Activated CD8-positive, alpha-beta memory T cell treated with anti-CD3 and anti-CD28 coated beads for 1 hour (primary cell): ENCODE measurements at places on chromosomes 7 and 10.
A peak's percentile ranks its signal among the peaks of the same experiment; 100 is the strongest.

DNA sequence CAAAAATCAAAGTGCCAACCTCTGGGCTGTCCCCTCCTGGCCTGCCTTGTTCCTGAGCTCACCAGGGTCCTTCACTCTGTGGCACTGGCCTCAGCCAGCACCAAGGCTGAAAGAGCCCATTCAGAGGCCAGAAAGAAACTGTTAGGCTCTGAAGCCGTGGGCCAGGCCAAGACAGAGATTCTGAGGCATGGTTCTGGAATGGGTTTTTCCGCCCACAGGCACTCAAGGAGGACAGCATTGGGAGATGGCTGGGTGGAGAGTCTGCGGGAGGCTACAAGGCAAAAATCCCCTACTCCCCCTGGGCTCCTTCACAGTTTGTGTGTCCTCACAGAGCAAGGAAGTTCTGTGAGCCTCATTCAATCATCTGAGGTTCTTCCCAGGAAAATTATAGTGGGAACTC lies 31.7 kb downstream of the GRIFIN start:
- no peak for DNase-seq

GRCh38 chr10:75197906-75198305 lies 12.7 kb upstream of the VDAC2 start:
- no peak for DNase-seq

- no peak for DNase-seq
These were observed 20.7 kb downstream of the LRRC4 start for GRCh38 chr7:128010391-128011127.

- DNase-seq = no peak
These were observed 376.0 kb downstream of the CTNNA3 start for GRCh38 chr10:67319976-67320375.

- DNase-seq = no peak
These were observed 27.0 kb downstream of the PPP1R3A start for GRCh38 chr7:113891828-113892227.

DNA sequence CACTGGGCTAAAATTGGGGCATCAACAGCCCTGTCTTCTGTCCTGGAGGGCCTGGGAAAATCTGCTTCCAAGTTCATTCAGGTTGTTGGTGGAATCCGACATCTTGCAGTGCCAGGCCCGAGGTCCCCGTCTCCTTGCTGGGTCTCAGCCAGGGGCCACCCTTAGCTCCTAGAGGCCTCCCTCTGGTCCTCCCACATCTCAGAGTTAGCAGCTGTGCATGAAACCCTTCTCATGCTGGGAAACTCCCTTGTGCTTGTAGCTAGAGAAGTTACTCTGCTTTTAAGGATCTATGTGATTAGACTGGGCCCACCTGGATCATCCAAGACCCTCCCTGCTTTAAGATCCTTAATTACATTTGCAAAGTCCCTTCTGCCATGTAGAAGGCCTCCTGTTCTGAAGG lies 15.3 kb downstream of the HIP1 start:
- no peak for DNase-seq

- no peak for DNase-seq
These were observed 29.2 kb upstream of the NPFFR1 start for GRCh38 chr10:70312972-70313371.

GRCh38 chr10:94858005-94858404 lies 80.5 kb upstream of the CYP2C9 start:
- DNase-seq = no peak

- no peak for DNase-seq
These were observed 165.7 kb downstream of the SEMA3D start for GRCh38 chr7:85021101-85021704.

- DNase-seq = no peak
These were observed 87.4 kb upstream of the PIP4K2A start for GRCh38 chr10:22801785-22802184.

DNA sequence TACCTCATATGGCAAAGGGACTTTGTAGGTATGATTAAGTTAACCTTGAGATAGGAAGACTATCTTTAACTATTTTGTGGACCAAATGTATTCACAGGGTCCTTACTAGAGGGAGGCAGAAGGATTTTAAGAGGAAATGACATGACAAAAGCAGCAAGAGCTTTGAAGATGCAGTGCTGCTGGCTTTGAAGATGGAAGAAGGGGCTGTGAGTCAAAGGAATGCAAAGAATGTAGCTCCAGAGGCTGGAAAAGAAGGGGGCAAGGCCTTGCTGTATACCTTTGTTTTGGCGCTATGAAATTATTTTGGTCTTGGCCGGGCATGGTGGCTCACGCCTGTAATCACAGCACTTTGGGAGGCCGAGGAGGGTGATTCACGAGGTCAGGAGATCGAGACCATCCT lies 3.2 kb upstream of the NRBF2 start:
- DNase-seq = no peak

GRCh38 chr7:492714-493065 lies 27.0 kb downstream of the PDGFA start:
- DNase-seq = no peak

- DNase-seq = no peak
These were observed 111.7 kb downstream of the GPR26 start for GRCh38 chr10:123777881-123778280.

- DNase-seq = no peak
These were observed 55.6 kb downstream of the NRF1 start for GRCh38 chr7:129667116-129667515.

- DNase-seq = no peak
These were observed 1.7 kb downstream of the RAMP3 start for GRCh38 chr7:45159296-45159695.

DNA sequence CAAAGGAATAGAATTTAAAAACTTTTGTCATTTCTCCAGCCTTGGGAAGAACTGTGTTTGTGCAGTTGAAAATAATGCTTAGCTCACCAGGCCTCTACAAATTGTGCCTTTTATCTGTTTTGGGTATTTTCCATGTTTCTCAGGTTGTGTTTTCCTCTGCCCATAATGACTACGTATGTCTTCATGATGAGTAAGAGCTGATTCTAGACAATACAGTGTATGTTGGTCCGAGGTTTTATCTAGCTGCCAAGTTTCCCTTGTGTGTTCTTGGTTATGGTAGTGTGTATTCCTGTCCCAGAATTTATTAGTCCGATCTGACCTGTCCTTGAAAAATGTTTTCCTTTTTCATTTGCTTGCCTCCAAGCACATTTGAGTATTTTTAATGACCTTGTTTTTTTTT lies 83.7 kb upstream of the GLCCI1 start:
- DNase-seq = no peak

DNA sequence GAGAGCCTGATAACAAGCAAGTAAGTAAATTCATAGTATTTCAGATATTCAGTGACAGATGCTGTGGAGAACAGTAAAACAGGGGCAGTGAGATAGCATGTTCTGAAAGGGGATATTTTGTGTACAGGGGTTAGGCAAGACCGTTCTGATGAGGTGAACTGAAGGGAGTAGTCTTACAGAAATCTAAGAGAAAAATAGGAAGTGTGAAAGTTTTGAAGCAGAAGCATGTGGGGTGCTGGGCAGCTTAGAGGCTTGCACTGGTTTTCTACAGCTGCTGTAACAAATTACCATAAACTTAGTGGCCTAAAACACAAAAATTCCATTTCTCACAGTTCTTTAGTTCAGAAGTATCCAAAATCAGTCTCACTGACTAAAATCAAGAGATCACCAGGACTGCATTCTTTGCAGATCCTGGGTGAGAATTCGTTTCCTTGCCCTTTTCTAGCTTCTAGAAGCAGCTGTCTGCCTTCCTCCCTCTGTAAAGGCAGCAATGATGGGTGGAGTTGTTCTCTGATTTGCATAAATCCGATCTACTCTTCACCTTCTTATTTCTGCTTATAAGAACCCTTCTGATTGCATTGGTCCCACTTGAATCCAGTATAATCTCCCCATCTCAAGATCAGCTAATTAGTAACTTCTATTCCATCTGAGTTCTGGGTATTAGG lies 7.5 kb upstream of the KLF14 start:
- DNase-seq = no peak

DNA sequence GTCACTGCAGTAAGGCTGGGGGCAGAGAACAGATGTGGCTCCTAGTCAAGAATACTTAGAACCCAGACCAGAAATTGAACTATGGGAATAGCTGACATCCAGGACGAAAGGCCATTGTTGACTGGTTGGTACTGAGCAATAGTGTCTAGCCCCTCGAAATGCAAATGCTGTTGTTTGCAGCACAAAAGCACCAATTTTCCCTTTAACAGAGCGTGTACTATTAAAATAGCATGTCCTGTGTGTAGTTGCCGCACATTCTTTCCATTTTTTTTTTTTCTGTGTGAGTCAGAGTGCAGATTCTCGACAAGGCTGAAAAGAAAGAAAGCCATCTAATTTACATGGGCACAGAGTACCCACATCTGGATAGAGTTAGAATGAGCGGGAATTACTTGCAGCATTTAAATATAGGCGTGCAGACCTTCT lies 302.4 kb downstream of the PTEN start:
- no peak for DNase-seq

DNA sequence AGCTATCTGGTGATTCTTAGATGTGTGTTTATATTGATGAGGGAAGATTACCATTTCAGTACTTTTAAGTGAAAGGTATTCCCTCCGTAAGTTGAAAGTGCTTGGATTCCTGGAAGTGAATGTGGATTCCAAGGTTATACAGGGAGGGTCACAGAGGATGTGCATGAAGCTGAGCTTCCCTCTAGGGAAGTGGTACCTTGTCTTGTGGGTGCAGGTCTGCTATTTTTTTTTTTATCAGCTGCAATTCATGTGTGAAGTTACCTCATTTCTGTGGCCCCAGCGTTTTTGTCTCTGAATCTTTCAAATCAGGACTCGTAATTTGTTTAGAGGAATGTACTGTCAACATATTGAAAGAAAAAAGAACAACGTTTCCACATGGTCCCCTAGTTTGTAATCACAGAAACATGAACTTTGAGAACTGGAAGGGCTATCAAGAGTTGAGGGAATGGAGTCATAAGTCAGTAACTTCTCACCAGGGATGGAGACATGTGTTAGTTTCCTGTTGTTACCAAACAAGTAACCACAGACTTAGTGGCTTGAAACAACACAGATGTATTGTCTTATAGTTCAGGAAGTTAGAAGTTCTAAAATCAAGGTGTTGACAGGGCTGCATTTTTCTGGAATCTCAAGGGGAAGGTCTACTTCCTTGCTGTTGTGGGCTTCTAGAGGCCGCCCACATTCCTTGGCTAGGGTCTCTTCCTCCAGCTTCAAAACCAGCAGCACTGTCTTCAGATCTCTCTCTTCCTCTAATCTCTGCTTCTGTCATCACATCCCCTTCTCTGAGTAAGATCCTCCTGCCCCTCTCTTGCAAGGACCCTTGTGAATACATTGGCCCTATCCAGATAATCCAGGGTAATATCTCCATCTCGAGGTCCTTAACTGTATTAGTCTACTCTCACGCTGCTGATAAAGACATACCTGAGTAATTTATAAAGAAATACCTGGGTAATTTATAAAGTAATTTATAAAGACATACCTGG lies 64.4 kb downstream of the RAB18 start:
- DNase-seq = no peak

GRCh38 chr7:4830176-4830575 lies 31.7 kb downstream of the PAPOLB start:
- DNase-seq = peak; percentile 22

- no peak for DNase-seq
These were observed 32.4 kb downstream of the WAPL start for GRCh38 chr10:86489071-86489810.

DNA sequence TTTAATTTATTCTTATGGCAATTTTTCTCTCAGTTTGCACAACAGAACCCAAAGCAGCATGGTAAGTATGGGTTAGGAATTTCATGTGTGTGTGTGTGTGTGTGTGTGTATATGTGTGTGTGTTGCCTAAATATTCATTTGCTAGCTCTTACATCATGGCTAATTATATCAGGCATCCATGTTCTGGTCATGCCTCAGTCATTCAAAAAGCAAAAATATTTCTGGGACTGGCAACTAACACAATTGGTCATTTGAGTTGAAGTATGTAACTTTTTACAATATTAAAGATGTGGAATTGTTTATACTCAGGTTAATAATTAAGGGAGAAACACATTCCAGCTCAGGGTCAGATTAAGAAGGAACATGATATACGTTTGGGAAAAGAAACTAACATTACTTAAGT lies 67.6 kb upstream of the PHYHIPL start:
- no peak for DNase-seq

GRCh38 chr10:48501226-48501625 lies 103.6 kb downstream of the ARHGAP22 start:
- DNase-seq = no peak

DNA sequence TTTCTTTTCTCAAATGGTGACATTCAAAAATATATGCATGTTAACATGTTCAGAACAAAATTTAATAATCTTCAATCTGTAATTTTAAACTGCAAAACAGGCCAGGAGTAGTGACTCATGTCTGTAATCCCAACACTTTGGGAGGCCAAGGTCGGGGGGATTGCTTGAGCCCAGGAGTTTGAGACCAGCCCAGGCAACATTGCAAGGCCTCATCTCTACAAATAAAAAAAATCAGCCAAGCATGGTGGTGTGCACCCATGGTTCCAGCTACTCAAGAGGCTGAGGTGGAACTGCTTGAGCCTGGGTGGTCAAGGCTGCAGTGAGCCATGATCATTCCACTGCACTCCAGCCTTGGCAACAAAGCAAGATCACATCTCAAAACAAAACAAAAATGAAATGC lies 394.3 kb downstream of the PARD3 start:
- no peak for DNase-seq

GRCh38 chr10:6333086-6333485 lies 130.4 kb downstream of the PFKFB3 start:
- no peak for DNase-seq

DNA sequence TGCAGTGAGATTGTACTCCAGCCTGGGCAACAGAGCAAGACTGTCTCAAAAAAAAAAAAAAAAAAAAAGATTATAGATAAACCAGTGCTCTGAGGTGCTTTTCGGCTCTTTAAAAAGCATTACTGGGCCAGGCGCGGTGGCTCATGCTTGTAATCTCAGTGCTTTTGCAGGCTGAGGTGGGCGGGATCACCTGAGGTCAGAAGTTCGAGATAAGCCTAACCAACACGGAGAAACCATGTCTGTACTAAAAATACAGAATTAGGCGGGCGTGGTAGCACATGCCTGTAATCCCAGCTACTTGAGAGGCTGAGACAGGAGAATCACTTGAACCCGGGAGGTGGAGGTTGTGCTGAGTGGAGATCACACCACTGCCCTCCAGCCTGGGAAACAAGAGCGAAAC lies 6.6 kb upstream of the HNRNPF start:
- no peak for DNase-seq

- no peak for DNase-seq
These were observed 113.2 kb downstream of the NPTX2 start for GRCh38 chr7:98730326-98730725.

DNA sequence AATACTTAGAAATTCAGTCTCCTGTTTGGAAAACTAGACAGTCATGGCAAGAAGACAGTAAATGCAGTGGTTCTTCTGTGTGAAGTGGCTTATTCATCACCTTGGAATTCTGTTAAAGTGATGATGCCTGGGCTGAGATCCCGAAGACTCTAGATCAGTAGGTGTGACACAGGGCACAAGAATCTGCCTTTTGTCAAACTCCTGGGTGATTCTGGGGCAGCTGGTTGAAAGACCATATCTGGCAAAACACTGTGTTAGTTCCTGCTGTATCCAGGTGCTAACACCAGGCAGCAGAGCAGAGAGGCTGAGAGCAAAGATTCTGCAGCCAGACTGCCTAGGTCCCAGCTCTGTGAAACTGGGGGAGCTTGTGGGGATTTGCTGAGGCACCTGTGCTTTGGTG lies 26.5 kb downstream of the MRC1 start:
- DNase-seq = no peak

- no peak for DNase-seq
These were observed 73.3 kb downstream of the ARID5B start for GRCh38 chr10:61974601-61975390.

GRCh38 chr10:58840840-58841435 lies 328.3 kb downstream of the BICC1 start:
- DNase-seq = no peak

GRCh38 chr7:128777156-128778123 lies 1.8 kb upstream of the OPN1SW start:
- no peak for DNase-seq
